ENCODE measurements at places on chromosomes 3 and 15. TPM values are rescaled to one million over a fixed set of nuclear protein-coding genes. Genes with fewer than 3 reads are reported as not detected.
A peak's percentile ranks its signal among the peaks of the same experiment; 100 is the strongest.

GRCh38 chr3:100297784-100298183 lies 36.8 kb upstream of the NIT2 start:
- no peak for DNase-seq

DNA sequence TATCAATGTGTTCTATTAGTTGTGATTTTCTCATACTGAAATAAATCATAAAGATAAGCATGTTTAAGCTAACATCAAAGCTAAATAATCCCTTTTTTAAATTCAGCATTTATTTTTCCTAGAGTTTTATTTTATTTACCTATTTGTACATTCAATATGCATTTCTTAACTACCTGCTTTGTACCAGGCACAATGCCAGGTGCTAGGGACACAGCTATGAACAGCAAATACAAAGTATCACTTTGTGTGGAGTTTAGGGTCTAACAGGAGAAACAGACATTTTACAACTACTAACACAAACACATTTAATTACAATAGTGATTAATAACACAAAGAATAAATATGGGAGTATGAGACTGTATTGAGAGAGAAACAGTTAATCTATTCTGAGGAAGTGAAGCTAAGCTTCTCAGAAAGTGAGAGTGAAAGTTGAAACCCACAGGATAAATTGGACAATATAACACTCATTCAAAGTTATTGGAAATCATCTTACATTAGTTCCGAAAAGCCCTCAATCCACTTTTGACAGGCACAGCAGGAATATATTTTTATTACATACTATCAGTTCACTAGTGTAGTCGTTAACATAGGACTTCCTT lies 159.6 kb downstream of the GBE1 start:
- DNase-seq = no peak

GRCh38 chr3:22292681-22293080 lies 541.7 kb upstream of the ZNF385D start:
- DNase-seq = no peak

DNA sequence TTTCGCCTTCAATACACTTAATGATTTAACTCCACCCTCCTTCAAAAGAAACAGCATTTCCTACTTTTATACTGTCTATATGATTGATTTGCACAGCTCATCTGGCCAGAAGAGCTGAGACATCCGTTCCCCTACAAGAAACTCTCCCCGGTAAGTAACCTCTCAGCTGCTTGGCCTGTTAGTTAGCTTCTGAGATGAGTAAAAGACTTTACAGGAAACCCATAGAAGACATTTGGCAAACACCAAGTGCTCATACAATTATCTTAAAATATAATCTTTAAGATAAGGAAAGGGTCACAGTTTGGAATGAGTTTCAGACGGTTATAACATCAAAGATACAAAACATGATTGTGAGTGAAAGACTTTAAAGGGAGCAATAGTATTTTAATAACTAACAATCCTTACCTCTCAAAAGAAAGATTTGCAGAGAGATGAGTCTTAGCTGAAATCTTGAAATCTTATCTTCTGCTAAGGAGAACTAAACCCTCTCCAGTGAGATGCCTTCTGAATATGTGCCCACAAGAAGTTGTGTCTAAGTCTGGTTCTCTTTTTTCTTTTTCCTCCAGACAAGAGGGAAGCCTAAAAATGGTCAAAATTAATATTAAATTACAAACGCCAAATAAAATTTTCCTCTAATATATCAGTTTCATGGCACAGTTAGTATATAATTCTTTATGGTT lies at the start of gene CCR5:
Gene CCR5, plus strand, starts transcription at position 108 of the 680 bp plus-strand sequence. CDS start 1,957 bp downstream, outside the sequence.
- no peak for DNase-seq

- no peak for DNase-seq
Observed at GRCh38 chr3:160447544-160447943, 2.0 kb downstream of the TRIM59 start.

- no peak for DNase-seq
Observed at GRCh38 chr3:118772547-118773011, 262.1 kb downstream of the IGSF11 start.

DNA sequence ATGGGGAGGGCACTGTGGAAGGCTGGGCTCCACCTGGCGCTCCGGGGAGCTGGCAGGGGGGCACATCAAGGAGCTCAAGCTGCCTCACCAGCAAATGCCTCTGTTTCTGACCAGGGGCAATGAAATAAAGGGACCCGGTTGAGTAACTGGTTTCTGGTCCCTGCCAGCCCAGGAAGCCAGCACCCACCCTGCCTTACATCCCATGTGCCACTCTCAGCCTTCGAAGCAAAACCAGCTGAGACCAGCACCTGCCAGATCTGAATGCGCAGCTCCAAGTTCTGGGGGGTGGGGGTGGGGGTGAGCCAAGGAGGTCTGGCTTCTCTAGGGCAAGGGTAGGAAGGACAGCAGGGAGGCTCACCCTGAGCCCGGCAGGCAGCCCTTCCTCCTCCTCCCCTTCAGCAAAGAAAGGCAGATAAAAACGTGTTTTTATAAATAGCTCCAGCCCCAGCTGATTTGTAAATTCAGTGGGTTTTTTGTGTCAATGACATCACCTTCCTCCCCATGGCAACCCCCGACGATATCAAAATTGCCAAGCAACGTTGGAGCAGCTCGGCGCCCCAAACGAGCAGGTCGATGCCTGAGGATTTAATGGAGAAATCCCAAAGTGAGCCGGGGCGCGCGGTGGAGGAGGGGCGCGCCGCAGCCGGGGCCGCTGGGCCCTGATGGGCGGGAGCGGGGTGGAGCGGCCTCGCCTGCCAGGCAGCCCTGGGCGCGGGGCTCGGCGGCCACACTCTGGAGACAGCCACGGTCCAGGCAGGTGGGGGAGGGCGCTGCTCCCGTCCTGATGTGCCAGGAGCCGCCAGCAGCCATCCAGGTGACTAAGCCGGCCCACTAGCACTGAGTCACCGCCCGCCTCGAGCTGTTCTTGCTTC lies at the start of gene PAK6:
Gene PAK6, plus strand, starts transcription at position 532 of the 872 bp plus-strand sequence. CDS start 25,723 bp downstream, outside the sequence.
- DNase-seq = no peak

- DNase-seq = no peak
Observed at GRCh38 chr3:55198554-55198953, 270.7 kb upstream of the LRTM1 start.

- DNase-seq = no peak
Observed at GRCh38 chr15:69748576-69749185, 296.1 kb downstream of the RPLP1 start.

DNA sequence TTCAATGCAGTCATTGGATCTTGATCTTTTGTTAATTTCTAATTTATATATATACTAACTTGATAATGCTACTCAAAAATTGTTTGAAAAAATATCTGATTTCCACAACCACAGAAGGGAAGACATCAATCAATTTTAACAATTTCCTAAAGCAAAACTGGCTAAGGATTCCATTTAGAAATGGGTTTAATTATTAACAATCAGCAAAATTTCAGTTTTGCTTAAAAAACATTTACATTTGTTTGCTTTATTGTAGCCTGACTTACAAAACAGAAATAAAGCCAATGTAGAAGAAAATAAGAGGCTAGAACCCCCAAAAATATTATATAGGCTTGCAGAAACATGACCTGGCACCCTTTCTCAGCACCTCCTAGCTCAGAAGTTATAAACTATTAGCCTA lies 74.9 kb downstream of the LRRFIP2 start:
- DNase-seq = no peak

GRCh38 chr3:14397046-14397445 lies 5.4 kb upstream of the SLC6A6 start:
- no peak for DNase-seq

DNA sequence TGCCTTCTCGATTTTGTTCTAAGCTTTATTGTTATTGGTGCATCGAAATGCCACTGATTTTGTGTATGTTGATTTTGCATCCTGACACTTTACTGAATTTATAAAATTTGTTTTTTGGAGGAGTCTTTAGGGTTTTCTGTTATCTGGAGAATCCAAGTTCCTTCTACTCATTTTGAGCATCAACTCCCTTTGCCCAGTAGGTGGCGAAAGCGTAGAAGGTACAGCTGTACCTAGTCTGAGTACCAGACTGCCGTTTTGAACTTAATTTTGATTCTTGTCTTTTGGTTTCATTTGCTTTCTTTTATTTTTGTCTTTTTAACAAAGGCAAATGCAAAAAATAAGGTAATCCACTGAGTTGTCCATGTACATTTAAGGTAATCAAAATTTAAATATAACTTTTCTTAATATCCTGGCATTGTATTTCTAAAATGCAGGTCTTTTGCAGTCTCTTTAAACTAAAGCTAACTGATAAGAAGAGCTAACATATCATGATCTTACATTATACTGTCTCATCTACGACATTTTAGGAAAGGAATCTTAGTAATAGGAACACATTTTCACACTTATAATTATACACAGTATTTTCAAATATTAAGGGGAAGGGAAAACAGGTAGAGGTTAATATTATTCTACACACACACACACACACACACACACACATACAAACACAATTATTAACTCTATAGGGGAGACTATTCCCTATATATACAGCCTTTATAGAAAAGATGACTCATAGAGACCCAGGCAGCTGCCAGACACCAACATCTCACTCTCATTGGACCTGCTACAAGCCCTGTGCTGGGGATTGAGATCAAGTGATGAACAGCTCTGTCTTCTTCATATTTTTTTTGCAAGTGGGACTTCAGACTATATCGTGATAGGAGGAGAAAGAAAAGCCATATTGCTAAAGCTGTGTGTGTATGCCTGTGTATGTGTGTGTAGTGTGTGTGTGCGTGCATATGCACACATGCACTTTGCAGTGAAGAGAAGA lies 71.8 kb downstream of the SYNPR start:
- no peak for DNase-seq

DNA sequence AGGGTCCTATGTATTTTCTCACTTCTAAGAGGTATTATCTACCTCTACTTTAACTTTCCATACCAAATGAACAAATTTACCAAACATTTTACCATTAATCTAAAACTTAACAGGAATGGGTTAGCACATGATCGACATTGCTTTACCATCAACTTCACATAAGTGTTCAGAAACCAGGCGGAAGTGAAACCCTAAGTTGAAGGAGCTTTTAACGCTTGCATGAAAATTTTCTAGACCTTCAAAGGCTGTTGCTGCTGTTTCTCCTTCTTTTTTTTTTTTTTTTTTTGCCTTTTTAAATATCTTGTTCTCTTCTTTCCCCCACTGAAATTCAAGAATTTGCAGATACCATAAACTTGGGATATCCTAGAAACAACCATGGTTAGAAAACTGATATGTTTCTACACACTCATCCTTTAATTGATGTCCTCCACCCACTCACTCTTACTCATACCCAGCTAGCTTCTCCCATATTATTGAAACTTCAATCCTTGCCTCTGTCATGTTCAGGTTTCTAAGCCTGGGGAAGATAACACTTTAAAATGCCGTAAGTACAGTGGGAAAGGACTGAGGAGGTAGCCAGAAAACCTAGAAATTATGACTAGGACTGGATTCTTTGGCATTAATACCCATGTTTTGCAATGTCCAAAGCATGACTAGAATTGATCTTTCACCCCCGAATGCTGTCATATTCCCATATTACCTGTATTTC lies 24.7 kb downstream of the MYO5A start:
- DNase-seq = no peak

- DNase-seq = no peak
Observed at GRCh38 chr15:64125978-64126377, 25.6 kb upstream of the SNX22 start.

DNA sequence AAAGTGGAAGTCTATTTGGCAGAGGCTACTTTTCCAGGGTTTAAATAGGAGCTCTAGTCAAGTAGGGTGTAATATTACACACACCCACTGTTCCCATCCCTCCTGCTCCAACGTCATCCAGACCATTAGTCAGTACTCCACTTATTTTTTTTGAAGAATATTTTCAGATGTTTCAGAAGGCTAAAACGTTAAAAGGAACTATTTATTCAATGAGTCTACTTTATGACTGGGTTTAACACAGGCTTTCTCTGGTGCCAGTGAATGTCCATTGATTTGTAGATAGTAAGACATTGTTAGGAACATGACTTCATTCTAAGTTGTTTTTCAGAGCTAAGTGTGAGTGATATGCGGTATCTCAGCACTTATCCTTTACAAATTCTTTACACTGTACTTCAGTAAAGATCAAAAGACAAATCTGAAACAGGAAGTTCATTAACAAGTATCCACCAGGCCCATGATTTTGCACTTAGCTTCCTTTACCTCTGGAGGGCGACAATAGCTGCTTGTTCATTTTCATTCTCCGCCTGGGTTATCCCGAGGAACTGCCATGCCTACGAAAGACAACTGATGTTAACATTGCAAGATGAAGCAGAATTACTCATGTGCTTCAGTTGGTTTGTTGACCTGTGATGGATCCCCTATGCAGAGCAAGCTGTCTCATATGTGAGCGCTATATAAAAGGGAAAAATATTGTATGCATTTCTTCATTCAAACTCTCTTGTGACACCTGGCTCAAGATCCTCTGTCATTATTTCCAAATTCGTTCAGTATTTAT lies 158.7 kb downstream of the USP13 start:
- DNase-seq = no peak

DNA sequence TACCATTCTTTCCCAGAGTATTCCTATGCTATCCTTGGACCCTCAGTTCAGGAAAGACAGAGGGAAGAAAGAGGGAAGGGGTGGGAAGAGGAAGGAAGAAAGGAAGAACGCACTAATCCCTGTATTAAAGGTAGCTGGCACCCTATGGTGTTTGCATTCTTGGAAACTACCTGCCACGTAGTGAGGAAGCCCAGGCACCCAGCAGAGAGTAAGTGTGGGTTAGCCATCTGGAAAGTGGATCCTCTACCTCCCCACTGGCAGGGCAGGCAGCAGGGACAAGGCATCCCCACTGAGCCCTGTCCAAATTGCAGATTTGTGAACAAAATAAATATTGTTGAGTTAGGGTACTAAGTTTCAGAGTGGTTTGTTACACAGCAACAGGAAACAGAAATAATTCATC lies 8.8 kb downstream of the RBP1 start:
- DNase-seq = no peak

- peak; percentile 31 for DNase-seq
Observed at GRCh38 chr3:38587548-38588131, 61.8 kb downstream of the SCN5A start.

DNA sequence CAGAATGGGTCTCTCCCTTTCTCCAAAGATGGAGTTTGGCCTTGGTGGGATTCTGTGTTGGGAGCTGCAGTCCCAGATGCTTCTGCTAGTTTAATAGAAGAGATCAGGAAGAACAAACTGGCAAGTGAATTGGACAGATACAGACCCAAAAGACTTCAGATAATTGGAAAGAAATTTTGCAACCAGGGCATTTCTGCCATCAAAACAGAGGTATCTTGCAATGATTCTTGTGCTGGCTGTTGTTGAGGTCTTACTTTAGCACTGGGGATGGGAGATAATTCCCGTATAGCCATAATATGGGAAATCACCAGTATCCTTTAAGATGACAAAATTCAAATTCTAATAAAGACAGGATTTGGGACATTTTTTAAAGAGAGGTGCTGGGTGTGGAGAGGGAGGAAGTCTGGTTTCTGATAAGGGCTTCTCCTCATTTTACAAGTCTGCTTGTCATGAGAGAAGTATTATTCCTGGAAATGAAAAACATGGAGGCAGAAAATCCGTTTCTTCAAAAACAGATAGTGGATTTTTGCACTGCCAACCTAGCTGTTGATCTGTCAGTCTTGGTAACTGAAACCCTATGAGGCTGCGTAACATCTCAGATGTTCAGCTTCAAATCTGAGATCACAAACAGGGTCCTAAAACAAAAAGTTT lies 40.1 kb downstream of the FNDC3B start:
- no peak for DNase-seq

TAGLN3 gene
- 0.21 TPM for polyA plus RNA-seq

ZNF502 gene
- 2.1 TPM for polyA plus RNA-seq

SLC12A8 gene
- polyA plus RNA-seq = 0.12 TPM

CHSY1 gene
- polyA plus RNA-seq = 2.9 TPM

KNL1 gene
- polyA plus RNA-seq = 0.18 TPM

LRTM1 gene
- not detected for polyA plus RNA-seq

All from psoas muscle (tissue), 8 donors.